ENCODE measurements at places on chromosomes 2 and 18. TPM values are rescaled to one million over a fixed set of nuclear protein-coding genes. Genes with fewer than 3 reads are reported as not detected.

GRCh38 chr2:160010361-160011145 is 51.9 kb downstream of the PLA2R1 start:
- no peak overlapping the region for H3K27ac ChIP-seq
- no peak for DNase-seq
- no peaks in the 10 kb centered on the region for H3K27me3 ChIP-seq
- no peaks in the 10 kb centered on the region for H3K4me1 ChIP-seq
- no peak overlapping the region for H3K4me3 ChIP-seq

GRCh38 chr18:4384932-4385331 is 70.2 kb downstream of the DLGAP1 start:
- no peaks in the 10 kb centered on the region for H3K4me1 ChIP-seq
- H3K27ac ChIP-seq, result no peak overlapping the region

- no peak overlapping the region for H3K4me3 ChIP-seq
- DNase-seq, result no peak
- H3K4me1 ChIP-seq, result no peaks in the 10 kb centered on the region
- no peaks in the 10 kb centered on the region for H3K27me3 ChIP-seq
Observed at GRCh38 chr2:34188464-34189303, 589.6 kb upstream of the FAM98A start.

The CPLX4 gene
- total RNA-seq, result not detected

GRCh38 chr2:127695491-127696472 is 5.5 kb upstream of the SFT2D3 start:
- H3K4me1 ChIP-seq, result peaks cover 7% of the 10 kb centered on the region
- no peaks in the 10 kb centered on the region for H3K27me3 ChIP-seq
- DNase-seq, result no peak
- peak overlapping the region; percentile 4 for H3K4me3 ChIP-seq
- no peaks in the 10 kb centered on the region for H3K36me3 ChIP-seq
- no peak overlapping the region for H3K27ac ChIP-seq

DNA sequence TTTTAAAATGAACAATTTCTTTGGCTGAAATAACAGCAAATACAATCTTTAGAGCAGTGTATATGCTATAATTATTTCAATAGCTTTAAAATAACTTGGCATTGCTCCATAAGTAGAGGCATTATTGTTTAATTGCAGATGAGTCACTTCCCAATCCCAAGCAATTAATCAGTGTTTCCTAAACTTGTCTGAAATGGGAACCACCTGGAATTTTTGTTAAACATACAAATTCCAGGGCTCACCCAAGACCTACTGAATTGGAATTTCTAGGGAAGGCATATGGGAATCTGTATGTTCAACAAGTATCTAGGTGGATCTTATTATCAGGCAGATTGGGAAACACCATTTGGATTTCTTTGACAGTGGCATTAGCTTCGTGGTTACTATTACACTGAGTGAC is 27.1 kb upstream of the FMNL2 start:
- H3K27ac ChIP-seq, result no peak overlapping the region
- no peak for DNase-seq
- H3K4me1 ChIP-seq, result no peaks in the 10 kb centered on the region
- no peaks in the 10 kb centered on the region for H3K27me3 ChIP-seq
- H3K36me3 ChIP-seq, result no peaks in the 10 kb centered on the region

The SPATA3 gene
- not detected for total RNA-seq

- H3K4me1 ChIP-seq, result no peaks in the 10 kb centered on the region
- H3K27me3 ChIP-seq, result peaks cover 6% of the 10 kb centered on the region
- no peak for DNase-seq
- H3K4me3 ChIP-seq, result no peak within 1 kb of the TSS
Observed at GRCh38 chr2:225399504-225399903, at the start of gene NYAP2. TSS of gene NYAP2 (plus strand) at chr2:225399710. CDS start at chr2:225408881, 9,171 bp downstream.

DNA sequence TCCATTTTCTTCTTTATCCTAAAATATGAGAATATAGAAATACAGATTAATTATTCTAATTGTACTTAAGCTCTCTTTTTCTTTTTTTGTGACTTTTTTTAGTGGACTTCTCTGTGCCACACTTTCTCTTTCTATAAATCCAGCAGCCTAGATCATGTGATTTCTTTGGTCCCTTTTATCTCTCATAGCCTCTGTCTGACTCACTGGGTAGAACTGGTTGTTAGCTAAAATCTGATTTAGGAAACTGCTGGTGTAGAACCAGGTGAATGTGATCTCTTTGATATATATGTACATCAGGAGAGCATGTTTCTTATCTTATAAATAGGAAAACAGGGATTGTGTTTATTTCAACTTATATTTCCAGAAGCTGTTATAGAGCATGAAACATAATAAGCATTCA is 54.9 kb downstream of the VRK2 start:
- no peaks in the 10 kb centered on the region for H3K4me1 ChIP-seq
- H3K27me3 ChIP-seq, result no peaks in the 10 kb centered on the region
- H3K36me3 ChIP-seq, result no peaks in the 10 kb centered on the region
- DNase-seq, result no peak
- H3K27ac ChIP-seq, result no peak overlapping the region
- H3K4me3 ChIP-seq, result no peak overlapping the region

GRCh38 chr2:214244847-214245246 is 166.0 kb upstream of the VWC2L start:
- H3K27me3 ChIP-seq, result no peaks in the 10 kb centered on the region
- H3K27ac ChIP-seq, result no peak overlapping the region
- DNase-seq, result no peak
- no peaks in the 10 kb centered on the region for H3K36me3 ChIP-seq
- no peak overlapping the region for H3K4me3 ChIP-seq
